ENCODE measurements at places on chromosomes 7 and 10.

DNA sequence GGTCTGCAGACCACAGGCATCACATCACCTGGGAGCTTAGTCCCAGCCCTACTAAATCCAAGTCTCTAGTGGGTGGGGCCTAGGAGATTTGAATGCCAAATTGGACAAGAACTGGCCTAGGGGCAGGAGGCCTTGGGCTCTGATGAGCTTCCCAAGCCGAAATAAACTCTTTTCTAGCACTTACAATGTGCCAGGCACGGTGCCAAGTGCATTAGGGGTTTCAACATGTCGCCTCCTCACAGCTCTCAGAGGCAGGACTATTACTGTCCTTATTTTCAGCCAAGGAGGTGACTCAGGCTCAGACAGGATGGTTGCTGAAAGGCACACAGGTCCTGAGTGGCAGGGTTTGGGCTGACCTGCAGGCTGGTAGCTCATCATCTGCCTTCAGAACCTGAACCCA is 9.2 kb upstream of the CPA1 start:
- peak; percentile 30 for DNase-seq

- DNase-seq: no peak
Observed at GRCh38 chr7:100099452-100099851, 1.7 kb downstream of the MCM7 start.

GRCh38 chr10:132223156-132223590 is 36.4 kb downstream of the DPYSL4 start:
- DNase-seq: peak; percentile 93

DNA sequence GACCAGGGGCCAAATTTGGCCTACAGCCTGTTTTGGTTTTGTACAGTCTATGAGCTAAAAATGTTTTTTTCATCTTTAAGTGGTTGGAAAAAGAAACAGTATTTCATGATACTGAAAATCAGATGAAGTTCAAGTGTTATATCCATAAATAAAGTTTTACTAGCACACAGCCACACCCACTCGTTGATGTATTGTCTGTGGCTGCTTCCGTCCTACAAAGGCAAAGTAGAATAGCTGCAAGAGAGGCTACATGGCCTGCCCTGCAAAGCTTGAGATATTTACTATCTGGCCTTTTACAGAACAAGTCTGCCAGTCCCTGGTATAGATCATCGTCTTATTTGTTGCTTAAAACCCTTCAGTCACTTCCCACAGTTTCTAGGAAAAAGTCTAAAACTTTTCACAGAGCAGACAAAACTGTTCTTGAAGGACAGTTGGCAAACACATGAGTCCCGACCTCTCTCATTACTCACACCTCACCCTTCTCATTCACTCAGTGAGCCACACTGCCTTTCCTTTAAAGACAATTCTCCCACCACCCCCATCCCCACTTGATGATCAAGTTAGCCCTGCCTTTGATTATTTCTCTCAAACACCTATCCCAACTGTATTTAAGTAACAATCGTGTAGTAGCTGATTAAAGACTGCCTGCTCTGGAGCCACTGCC is 9.9 kb downstream of the RHEB start:
- DNase-seq: no peak

- DNase-seq: no peak
Observed at GRCh38 chr10:19843487-19843886, 27.3 kb downstream of the PLXDC2 start.

DNA sequence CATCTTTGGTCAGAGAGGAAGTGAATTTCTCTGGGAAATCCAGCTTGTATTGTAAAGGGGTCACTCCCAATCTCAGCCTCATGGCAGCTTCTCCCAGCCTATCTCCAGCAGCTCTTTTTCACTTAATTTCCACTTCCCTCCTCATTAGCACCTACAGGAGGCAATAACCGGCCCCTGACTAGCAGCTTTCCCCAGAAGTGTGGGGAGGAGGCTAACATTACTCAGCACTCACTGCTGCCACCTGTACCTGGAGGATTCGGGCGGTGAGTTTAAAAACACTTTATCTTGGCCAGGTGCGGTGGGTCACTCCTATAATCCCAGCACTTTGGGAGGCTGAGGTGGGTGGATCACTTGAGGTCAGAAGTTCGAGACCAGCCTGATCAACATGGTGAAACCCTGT is 3.8 kb downstream of the NODAL start:
- DNase-seq: no peak

- DNase-seq: no peak
Observed at GRCh38 chr7:135943134-135943879, 33.9 kb downstream of the MTPN start.

DNA sequence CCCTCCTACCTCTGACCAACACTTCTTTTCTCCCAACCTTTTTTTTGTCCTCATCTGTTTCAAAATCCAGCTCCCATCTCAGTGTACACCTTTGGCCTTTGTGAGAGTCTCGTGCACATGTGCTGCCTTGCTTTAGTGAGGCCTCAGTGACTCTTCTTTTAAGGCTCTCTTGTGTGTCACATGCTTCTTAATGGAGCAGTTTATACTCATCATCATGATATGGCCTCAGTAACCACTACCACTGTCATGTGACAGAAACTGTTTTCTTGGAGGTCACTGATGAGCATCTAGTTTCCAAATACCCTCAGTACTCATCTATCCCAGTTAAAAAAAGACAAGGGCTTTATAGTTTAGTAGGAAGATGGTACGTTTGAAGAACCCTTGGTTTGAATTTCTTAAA is 8.1 kb upstream of the ARHGAP22 start:
- DNase-seq: no peak

GRCh38 chr10:6530211-6530840 is 49.8 kb downstream of the PRKCQ start:
- no peak for DNase-seq

GRCh38 chr10:92690211-92690914 is 608 bp downstream of the HHEX start:
- no peak for DNase-seq

GRCh38 chr10:26227786-26228185 is 11.2 kb downstream of the GAD2 start:
- no peak for DNase-seq

GRCh38 chr10:29860166-29860565 is 199.2 kb downstream of the JCAD start:
- peak; percentile 58 for DNase-seq

DNA sequence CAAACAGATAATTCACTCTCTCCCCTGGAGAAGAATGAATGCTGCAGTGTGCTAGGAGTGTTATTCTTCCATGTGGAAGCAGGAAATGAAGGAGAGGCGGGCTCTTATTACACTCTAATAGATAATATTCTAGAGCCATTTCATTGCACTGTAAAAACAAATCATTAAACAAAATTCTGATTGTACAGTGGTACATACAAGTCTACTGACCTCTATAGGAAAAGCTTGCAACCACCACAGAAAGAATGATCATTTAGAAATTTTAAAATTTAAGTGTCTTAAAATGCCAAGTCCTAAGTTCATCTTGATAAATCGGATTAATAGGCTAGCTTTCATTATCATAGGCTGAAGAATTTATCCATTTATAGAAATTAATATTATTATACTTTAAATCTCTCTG is 960.3 kb upstream of the LRRN3 start:
- no peak for DNase-seq

DNA sequence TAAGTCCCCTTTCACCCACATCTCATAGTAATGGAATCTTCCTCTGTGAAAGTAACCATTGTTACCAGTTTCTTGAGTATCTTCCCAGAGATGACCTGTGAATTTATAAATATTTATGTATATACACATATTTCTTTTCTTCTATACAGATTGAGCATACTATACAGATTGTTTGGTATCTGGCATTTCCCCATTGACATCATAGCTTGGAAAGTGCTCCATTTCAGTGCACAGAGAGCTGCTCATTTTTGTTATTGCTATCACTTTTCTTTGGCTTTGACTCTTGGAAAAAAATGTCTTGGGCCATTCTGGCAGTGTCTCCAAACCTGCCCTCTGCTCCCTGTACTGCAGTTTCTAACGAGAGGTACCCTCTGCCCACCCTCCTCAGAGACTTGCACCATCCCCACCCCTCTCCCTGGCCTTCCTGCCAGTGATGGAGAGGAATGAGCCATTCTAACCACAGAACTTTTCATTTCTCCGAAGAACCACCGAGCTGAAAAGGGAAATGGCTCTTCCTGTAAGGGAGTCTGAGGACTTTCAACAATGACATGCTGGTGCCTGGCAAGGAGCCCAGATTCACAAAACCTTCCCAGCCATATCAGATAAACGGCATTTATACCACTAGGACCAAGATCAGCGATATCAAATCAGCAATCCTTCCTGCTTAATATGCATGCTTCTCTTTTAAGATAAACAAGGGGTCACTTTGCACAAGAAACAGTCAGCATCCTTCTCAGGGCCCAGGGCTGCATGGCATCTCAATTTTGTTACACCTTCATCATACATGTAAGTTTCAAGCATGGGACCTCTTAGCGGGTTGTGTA is 19.7 kb upstream of the CCSER2 start:
- DNase-seq: no peak

DNA sequence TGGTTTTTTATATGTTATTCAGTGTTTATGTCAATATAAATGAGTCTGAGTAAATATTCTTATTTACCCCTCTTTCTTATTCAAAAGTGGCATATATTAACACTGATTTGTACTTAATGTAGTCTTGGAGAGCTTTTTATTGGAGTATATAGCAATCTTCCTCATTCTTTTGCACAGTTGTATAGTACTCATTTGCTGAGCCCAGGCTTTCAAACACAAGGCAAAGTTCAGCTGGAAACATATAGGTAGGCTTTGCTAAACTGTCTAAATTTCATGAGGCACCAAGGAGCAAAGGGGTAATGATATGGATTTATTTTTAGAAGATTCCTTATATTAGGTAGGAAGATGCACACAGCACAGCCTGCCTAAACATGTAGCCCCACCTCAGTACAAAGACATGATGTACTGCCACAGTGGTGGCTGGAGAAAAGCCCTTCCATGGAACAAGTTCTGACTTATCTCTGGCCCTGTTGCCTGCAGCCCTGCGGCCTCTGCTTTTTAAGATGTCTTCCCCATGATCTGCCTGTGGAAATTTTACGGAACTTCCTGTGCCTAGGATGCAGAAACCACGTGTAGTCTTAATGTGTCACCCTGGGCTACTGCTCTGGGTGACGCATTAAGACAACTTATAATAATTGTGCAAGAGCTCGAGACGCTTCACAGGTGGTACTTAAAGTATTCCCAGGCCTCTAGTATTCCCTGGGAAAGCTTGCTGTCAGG is 9.6 kb upstream of the PDCD4 start:
- no peak for DNase-seq

DNA sequence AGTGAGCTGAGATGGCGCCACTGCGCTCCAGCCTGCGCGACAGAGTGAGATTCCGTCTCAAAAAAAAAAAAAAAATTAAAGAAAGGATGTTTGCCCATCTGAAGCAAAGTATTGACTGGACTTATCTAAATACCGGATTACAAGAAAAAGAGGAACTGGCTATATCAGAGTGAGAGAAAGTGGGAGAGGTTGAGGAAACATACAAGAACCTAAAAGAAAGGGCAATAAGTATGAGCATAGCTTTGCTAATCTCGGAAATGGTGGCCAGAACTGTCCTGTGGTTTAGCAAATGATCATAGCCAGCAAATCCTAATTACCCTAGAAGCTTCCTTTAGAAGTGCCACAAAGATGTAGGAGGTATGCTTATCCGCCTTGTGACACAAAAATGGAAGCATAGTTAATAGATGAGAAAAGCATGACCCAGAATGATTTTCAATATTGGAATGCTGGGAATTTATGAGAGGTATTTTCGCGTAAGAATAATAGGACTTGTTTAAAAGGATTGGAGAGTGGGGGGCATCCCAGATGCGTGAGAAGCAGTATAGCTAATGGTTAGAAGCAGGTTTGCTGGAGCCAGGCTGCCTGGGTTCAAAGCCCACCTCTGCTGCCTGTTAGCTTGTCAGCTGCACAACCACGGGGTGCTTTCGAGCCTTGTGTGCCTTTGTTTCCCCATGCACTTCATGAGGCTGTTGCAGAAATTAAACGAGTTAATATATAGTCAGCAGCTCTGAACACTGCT is 1.2 kb upstream of the GTPBP4 start:
- peak; percentile 72 for DNase-seq

DNA sequence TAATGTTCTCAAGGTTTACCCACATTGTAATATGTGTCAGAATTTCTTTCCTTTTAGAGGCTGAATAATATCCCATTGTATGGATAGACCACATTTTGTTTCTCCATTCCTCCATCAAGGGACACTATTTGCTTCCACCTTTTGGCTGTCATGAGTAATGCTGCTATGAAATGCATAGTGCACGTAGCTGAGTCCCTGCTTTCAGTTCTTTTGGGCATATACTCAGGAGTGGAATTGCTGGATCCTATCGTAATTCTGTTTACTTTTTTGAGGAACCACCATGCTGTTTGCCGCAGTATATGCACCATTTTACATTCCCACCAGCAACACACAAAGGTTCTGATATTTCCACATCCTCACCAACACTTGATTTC is 60.0 kb downstream of the PRF1 start:
- no peak for DNase-seq

DNA sequence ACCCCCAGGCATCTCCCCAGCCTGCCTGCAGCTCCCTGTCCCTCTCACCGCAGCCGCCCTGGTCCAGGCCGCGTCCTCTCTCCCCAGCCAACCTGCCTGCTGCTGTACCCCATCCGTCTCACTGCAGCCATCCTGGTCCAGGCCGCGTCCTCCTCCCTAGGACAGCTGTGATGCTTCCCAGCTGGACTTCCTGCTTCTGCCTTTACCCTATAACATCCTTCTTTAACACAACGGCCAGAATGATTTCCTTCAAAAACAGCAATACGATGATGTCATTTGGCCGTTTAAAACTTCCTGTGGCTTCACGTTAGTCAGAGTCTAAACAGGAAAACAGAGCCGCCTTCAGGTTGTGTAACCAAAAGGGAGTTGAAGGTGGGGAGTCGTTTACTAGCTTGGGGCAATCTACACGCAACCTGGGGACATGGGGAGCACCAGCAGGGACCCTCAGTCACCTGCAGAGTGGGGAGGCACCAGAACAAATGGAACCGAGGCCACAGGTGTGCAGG is 32.2 kb upstream of the ZFAND2A start:
- DNase-seq: peak; percentile 50

DNA sequence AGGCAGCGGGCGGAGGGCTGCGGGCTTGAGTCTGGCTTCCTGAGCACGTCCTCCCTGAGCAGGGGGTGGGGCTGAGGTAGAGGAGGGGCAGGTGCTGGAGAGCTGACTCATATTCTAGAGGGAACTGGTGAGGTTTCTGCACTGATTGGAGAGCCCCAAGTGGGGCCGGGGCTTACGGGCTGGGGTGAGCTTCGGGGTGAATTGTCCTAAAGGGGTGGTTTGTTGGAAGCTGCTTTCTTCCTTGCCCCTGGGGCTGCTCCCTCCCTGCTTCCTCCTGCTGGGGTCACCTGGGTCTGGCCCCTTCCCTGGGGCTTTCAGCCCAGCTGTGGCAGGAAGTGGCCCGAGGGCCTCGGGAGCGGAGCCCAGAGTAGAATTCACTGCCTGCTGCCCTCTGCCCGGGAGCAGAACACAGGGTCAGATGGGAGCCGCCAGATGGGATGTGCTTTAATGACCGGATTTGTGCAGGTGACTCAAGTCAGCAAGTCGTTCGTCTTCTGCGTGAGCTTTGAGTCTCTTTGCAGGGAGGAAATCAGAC is 48.6 kb downstream of the FAM20C start:
- no peak for DNase-seq

DNA sequence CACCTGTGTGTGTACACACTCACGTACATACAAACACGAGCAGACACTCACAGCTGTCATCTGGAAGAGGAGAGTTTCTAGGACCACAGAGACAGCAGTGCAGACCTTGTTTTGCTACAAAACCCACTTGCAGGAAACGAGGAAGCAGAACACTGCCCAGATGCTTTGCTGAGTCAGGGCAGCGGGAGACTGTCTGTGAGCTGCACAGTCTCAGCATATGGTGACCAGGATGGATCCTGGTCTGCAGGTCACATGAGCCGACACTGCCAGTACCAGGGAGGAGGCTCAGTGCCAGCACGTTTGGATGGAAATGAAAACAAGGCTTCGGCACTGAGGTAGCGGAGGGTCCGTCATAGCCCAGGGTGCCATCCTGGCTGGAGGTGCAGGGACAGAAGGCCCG is 117.6 kb upstream of the DPP6 start:
- DNase-seq: no peak
